ENCODE measurements at places on chromosomes 16 and 17.

DNA sequence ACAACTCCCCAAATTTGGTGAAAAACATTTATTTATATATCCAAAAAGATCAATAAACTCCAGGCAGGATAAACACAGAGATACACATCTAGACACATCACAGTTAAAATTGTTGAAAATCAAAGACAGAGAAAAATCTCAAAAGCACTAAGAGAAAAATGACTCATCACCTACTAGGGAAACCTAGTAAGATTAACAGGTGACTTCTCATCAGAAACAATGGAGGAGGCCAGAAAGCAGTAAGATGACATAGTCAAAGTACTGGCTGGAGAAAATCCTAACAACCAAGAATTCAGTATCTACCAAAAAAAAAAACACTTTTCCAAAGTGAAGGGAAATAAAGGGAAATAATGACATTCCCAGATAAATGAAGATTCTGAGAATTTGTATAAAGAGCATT is 33.8 kb downstream of the ULK2 start:
- no peak for DNase-seq

DNA sequence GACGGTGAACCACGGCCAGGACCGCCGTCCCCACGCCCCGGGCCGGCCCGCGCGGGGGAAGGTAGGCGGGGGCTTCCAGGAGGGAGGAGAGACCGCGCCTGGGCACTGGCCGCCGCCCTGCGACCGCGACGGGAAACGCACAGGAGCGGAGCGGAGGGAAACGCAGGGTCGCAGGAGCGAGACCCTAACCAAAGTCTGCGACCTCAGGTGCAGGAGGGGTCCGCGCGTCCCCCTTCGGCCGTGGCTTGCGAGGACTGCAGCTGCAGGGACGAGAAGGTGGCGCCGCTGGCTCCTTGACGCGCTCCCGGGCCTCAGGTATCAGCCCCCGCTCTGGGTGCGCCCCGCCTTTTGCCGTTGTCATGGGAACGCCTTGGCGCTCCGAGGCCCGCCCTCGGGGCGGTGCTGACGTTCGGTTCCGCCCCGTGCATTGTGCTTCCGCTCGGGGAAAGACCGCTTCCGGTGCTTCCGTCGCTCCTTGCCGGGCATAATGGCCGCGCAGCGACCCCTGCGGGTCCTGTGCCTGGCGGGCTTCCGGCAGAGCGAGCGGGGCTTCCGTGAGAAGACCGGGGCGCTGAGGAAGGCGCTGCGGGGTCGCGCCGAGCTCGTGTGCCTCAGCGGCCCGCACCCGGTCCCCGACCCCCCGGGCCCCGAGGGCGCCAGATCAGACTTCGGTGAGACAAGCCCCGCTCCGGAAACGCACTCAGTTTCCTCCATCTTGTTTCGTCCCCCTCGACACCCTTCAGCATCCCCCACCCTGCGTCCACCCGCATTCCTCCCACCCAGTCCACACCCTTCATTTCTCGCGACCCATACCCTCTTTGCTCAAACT is at the start of gene OVCA2:
OVCA2 (plus strand) TSS at position 462 of the 829 bp plus-strand sequence; CDS start at position 488, 26 bp downstream.
- peak; percentile 97 for DNase-seq

GRCh38 chr16:31699601-31700000 is 171.9 kb downstream of the AHSP start:
- no peak for DNase-seq

- no peak for DNase-seq
Observed at GRCh38 chr17:58728798-58729197, 26.9 kb upstream of the PPM1E start.

DNA sequence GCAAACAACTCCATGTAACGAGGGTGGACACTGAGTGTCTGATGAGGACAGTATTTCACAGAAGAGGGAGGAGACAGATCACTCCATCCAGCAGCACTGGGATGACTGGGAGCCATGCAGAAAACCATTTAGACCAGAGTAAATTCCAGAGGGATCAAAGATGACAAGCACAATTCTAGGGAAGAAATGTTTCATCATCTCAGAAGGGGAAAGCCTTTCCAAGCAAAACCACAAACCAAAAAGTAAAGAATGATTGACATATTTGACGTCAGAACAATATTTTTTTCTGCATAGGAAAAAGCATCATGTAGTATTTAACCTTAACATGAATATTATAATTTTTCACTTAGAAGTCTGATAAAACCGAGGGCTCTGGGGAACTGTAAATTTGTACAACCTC is 4.8 kb downstream of the DNASE1 start:
- DNase-seq = no peak

GRCh38 chr17:5522476-5522875 is 36.1 kb downstream of the MIS12 start:
- no peak for DNase-seq

- DNase-seq = no peak
Observed at GRCh38 chr16:58001781-58002415, 691 bp downstream of the USB1 start.

GRCh38 chr16:85460252-85461021 is 152.7 kb upstream of the GSE1 start:
- no peak for DNase-seq

GRCh38 chr17:50634915-50635731 is 442 bp downstream of the ABCC3 start:
- DNase-seq = peak; percentile 85

- DNase-seq = no peak
Observed at GRCh38 chr17:81173762-81174155, 7.7 kb upstream of the AATK start.

GRCh38 chr17:21293831-21294210 is 9.3 kb downstream of the MAP2K3 start:
- DNase-seq = peak; percentile 24

- DNase-seq = peak; percentile 15
Observed at GRCh38 chr17:31251105-31251969, 45.7 kb downstream of the OMG start.

DNA sequence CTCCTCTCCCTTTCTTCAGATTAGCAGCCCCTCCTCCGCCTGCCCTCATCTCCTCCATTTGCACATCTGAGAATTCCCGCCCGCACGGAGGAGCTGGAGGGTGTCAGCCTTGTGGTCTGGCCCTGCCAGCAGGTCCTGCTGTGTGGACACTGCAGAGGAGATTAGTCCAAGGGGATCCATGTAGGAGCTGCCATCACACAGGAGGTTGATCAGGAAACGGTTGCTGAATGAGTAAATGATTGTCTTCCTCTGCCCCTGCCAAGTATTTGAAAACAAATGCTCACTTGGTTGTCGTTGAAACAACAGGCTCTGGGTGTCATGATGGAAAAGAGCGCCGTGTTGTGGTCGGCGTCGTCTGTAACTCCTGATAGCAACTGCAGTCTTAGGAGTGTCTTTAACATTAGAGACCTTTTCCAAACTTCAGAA is 63.8 kb upstream of the CHMP6 start:
- DNase-seq = no peak

DNA sequence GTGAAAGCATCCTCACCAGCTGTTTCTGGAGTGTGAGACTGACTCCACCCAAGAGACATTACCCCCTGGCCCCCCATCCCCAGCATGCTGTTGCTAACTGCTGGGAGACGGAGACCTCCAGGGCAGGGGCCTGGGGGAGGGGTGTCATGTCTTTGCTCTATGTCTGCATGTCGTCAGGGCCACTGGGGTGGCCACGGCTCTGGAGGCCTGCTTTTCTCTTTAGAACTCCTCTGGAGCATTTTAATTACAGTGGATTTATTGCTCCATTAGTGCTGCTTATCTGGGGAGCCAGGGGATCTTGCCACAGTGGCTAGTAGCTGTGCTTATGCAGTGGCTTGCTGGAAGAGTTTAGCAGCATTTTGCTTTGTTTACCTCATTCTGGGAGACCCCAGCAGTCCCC is 32.3 kb downstream of the CLEC16A start:
- DNase-seq = peak; percentile 75

DNA sequence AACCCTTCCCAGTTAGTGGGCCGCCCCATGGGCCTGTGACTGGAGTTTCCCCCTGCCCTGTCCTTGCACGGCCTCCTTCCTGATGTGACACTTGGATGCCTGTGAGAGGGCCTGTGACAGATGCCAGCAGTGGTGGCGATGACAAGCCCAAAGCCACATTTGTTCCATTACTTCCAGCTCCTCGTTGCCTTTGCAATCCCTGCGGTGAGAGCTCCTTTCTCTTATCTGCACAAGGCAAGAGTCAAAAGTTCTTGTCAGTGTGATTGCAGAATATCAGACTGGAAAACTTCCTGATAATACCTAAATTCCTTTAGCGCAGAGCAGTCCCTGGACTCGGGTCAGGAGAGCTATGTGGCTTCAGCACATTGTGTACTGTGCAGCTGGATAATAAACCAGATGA is 54.4 kb upstream of the ARHGAP44 start:
- no peak for DNase-seq

- no peak for DNase-seq
Observed at GRCh38 chr17:38967290-38967738, at the start of gene FBXO47. TSS of gene FBXO47 (minus strand) at chr17:38967403. CDS start at chr17:38963025, 4,378 bp downstream.

- DNase-seq = no peak
Observed at GRCh38 chr16:12582696-12583095, 221.0 kb downstream of the CPPED1 start.

DNA sequence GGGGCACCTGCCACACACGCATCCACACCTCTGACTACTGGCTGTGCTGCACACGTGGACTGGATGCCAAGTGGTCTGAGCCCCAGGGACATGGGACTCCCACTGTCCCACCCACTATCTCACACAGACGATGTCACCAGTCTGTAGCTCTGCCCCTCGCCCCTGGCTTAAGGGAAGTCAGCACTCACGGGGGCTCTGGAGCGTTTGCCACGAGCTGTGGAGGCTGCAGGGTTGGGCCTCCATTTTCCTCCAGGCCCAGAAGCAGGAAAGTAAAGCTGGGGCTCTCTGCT is 22.1 kb downstream of the FOXF1 start:
- no peak for DNase-seq

GRCh38 chr16:26969589-26970231 is 97.0 kb upstream of the C16orf82 start:
- DNase-seq = no peak

- no peak for DNase-seq
Observed at GRCh38 chr17:77399319-77399957, 258.7 kb downstream of the SEC14L1 start.

DNA sequence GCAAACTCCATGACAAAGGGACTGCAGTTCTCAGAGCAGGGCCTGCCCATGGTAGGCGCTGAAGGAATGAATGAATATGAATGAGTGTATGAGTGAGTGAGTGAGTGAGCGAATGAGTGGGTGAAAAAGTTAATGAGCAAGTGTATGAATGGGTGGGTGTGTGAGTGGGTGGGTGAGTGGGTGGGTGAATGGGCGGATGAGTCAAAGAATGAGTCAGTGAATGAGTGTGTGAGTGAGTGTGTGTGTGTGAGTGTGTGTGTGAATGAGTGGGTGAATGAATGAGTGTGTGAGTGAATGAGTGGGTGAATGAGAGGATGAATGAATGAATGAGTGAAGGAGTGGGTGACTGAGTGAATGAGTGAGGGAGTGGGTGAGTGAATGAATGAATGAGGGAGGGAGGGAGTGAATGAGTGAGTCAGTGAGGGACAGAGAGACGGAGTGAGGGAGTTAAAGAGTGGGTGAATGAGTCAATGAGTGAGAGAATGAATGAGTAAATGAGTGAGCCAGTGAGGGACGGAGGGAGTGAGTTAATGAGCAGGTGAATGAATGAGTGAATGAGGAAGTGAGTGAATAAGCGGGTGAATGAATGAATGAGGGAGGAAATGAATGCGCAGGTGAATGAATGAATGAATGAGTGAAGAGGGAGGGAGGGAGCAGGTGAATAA is 11.1 kb upstream of the CHMP6 start:
- no peak for DNase-seq

- DNase-seq = no peak
Observed at GRCh38 chr16:71359431-71359830, 908 bp downstream of the CALB2 start.

DNA sequence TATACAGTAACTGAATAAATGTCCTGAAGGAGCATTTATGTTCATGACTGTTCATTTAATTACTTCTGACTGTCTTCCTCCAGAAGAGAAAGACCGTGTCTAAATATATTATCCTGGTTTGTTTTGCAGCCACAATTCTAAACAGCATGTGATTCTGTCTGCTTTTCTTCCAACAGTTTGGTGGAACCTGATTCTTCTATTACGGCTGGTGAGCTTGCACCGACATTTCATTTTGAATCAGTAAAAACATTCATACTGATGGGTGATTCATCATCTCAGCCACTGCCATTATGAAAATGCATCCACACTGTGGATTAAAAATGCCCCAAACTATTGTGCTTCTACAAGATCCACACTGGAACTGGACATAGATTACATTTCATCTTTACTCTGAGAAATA is 16.9 kb downstream of the KNOP1 start:
- DNase-seq = no peak

DNA sequence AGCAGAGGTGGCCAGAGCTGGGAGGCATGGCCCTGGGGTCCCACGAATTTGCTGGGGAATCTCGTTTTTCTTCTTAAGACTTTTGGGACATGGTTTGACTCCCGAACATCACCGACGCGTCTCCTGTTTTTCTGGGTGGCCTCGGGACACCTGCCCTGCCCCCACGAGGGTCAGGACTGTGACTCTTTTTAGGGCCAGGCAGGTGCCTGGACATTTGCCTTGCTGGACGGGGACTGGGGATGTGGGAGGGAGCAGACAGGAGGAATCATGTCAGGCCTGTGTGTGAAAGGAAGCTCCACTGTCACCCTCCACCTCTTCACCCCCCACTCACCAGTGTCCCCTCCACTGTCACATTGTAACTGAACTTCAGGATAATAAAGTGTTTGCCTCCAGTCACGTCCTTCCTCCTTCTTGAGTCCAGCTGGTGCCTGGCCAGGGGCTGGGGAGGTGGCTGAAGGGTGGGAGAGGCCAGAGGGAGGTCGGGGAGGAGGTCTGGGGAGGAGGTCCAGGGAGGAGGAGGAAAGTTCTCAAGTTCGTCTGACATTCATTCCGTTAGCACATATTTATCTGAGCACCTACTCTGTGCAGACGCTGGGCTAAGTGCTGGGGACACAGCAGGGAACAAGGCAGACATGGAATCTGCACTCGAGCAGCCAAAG is 2.3 kb downstream of the CSF3 start:
- peak; percentile 7 for DNase-seq

DNA sequence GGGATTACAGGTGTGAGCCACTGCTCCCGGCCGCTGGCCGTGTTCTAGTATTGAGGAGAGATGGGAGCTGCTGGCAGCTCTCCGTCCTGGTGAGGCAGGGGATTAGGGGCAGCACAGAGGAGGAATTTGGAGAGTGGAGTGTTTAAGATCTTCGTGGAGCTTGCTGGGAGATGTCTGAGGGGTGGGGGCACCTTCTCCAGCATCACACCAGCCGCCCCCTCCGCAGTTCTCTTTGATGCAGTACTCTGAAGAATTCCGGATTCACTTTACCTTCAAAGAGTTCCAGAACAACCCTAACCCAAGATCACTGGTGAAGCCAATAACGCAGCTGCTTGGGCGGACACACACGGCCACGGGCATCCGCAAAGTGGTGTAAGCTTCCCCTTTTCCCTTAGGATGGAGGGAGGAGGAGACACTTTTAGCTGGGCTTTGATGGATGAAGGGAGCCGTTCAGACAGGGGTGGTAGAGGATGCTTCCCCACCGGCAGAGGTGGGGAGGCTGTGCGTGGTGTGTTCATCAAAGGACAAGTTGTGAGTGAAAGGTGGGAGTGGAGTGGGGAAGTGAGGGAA is 11.9 kb downstream of the ITGAM start:
- no peak for DNase-seq

- DNase-seq = peak; percentile 63
Observed at GRCh38 chr17:9729034-9729650, 62.2 kb downstream of the DHRS7C start.

GRCh38 chr16:84943620-84944019 is 67.7 kb downstream of the ZDHHC7 start:
- no peak for DNase-seq
